ENCODE measurements at places on chromosomes 5 and 9. TPM values are rescaled to one million over a fixed set of nuclear protein-coding genes. Genes with fewer than 3 reads are reported as not detected.

Gene ADGRD2
- total RNA-seq, result 1.2 TPM

Gene SGCD
- 0.11 TPM for total RNA-seq

Gene PGM5
- not detected for total RNA-seq

Gene EMB
- 38.1 TPM for total RNA-seq

Gene AMBP
- 0.81 TPM for total RNA-seq

Gene PCDHGC4
- total RNA-seq, result 4.0 TPM

Gene DAPK1
- 79.4 TPM for total RNA-seq

Gene CHSY3
- total RNA-seq, result 0.37 TPM

Gene SLC6A7
- not detected for total RNA-seq

Gene FNBP1
- 36.5 TPM for total RNA-seq

Gene FTMT
- total RNA-seq, result not detected

Gene MEIKIN
- total RNA-seq, result not detected

Gene IL33
- not detected for total RNA-seq

Gene KCNN2
- total RNA-seq, result 21.7 TPM

Gene PCDHGB6
- total RNA-seq, result 6.0 TPM

Gene PCDHA1
- 0.61 TPM for total RNA-seq

Gene EPB41L4A
- total RNA-seq, result 4.8 TPM

Gene PPP2R2B
- 15.2 TPM for total RNA-seq

Gene FOXD4L4
- total RNA-seq, result 0.26 TPM

Gene MLANA
- not detected for total RNA-seq

Gene ZNF658
- total RNA-seq, result 3.6 TPM

Gene DRD1
- not detected for total RNA-seq

Gene FAM151B
- total RNA-seq, result 0.72 TPM

Gene FOXD4L6
- total RNA-seq, result 0.13 TPM

Gene GABRB2
- 0.20 TPM for total RNA-seq

Gene FCHO2
- 5.8 TPM for total RNA-seq

Gene PPIC
- total RNA-seq, result 11.9 TPM

Gene TEX53
- total RNA-seq, result not detected

Gene PDE6A
- not detected for total RNA-seq

Gene KIF4B
- 0.07 TPM for total RNA-seq

Gene FRMD3
- total RNA-seq, result 0.55 TPM

Gene ITGA2
- 3.2 TPM for total RNA-seq

Gene ARSI
- 1.3 TPM for total RNA-seq

Gene SERF1A
- total RNA-seq, result 16.2 TPM

Gene KLF4
- total RNA-seq, result 7.1 TPM

Gene INSL4
- not detected for total RNA-seq

Gene AHRR
- total RNA-seq, result 2.2 TPM

Gene PRDM9
- not detected for total RNA-seq

Gene TMEM215
- 0.33 TPM for total RNA-seq

Gene NFIB
- 13.3 TPM for total RNA-seq

Gene TDRD7
- 5.1 TPM for total RNA-seq

Gene INSL6
- total RNA-seq, result not detected

Gene CMBL
- 12.6 TPM for total RNA-seq

Gene N4BP3
- 32.1 TPM for total RNA-seq

Gene CDH10
- 0.22 TPM for total RNA-seq

Gene ARL14EPL
- not detected for total RNA-seq

Gene PKD2L2
- total RNA-seq, result not detected

Gene CARD9
- 5.6 TPM for total RNA-seq

Gene HAVCR2
- not detected for total RNA-seq

Gene SLC25A2
- total RNA-seq, result not detected

Gene FBXO4
- 1.8 TPM for total RNA-seq

Gene PCDHGA3
- 0.94 TPM for total RNA-seq

Gene TRIM36
- total RNA-seq, result 14.6 TPM

Gene MARCOL
- not detected for total RNA-seq

Gene SLC6A18
- not detected for total RNA-seq

Gene CDX1
- 0.22 TPM for total RNA-seq
